Lung microvascular endothelial cell (primary cell): ENCODE measurements at places on chromosomes 13 and 19. TPM values are rescaled to one million over a fixed set of nuclear protein-coding genes. Genes with fewer than 3 reads are reported as not detected.

GRCh38 chr13:113938716-113939115, 35.2 kb downstream of the C13orf46 start:
- DNase-seq = peak; percentile 17

- DNase-seq = no peak
Observed at GRCh38 chr13:38053896-38054295, 184.3 kb upstream of the TRPC4 start.

- no peak for DNase-seq
Observed at GRCh38 chr19:29831041-29831548, 19.3 kb downstream of the CCNE1 start.

GRCh38 chr13:108968566-108968965, 339.2 kb downstream of the MYO16 start:
- no peak for DNase-seq

GRCh38 chr13:103055166-103055565, 11.1 kb downstream of the SLC10A2 start:
- DNase-seq = no peak

- DNase-seq = peak; percentile 36
Observed at GRCh38 chr19:31350693-31351055, 1.4 kb upstream of the TSHZ3 start.

Gene VPS36
- total RNA-seq = 13.5 and 26.6 TPM in 2 replicates

DNA sequence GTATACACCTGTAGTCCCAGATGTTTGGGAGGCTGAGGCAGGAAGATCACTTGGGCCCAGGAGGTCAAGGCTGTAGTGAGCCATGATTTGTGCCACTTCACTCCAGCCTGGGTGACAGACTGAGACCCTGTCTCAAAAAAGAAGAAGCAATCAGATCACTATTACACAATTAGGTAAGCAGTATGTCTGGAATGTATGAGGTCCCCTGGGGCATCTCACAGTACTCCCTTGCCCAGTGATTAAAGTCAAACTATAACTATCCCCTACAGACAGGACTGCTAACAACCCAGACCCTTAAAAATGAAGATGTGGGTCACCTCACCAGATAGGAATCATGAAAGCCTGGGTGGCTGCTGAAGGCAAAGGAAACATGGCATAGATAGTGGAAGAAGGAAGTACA, 9.4 kb upstream of the PAN3 start:
- no peak for DNase-seq

GRCh38 chr13:107043021-107043956, 475.4 kb upstream of the ARGLU1 start:
- no peak for DNase-seq

Gene GAPDHS
- total RNA-seq = not detected in 2 replicates

Gene CYP2A6
- not detected in 2 replicates for total RNA-seq

Gene HCST
- 0.22 and 0.40 TPM in 2 replicates for total RNA-seq

Gene TEX29
- total RNA-seq = 0.20 TPM in 1 of 2 replicates, not detected in the other

Gene DMKN
- total RNA-seq = not detected in 2 replicates

Gene NMRK2
- total RNA-seq = not detected in 2 replicates
